SK-N-SH treated with all-trans-retinoic acid at 6 μM for 48 hours (cell line): ENCODE measurements at places on chromosomes 16 and 17.
A peak's percentile ranks its signal among the peaks of the same experiment; 100 is the strongest.

DNA sequence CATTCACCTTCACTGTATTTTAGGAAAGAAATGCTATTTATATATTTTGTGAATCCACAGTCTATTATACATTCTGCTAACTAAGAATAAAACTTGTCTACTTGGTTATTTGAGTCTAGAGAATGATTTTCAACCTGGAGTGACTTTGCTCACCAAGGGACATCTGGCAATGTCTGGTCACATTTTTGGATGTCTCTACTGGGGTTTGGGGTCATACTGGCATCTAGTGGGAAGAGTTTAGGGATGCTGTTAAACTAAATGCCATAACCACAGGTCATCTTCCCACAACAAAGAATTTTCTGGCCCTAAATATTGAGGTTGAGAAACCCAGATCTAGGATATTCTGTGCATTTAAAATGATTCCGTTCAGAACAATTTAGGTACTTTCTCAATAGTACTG is 26.0 kb downstream of the KCNJ16 start:
- 0 out of 3 replicates have a peak, but pooled peaks have one; percentile 53 for ATAC-seq

DNA sequence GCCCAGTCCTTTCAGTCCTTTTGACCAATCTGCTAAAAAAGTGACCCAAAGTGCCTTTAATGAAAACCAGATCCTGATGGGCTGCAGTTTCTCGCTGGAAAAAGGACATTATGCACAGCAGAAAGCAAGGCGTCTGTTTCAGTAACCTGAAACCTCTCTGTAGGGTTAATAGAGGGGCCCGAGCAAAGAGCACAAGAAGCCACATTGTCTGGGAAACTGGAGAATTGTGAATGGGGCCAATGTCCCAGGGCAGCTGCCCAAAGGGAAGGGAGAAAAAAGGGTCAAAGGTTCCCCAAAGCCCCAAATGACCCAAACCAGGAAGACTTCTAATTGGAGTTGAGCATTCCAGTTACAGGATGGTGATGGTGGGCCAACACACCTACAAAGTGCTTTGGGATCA is 3.0 kb downstream of the OTOA start:
- peak; percentile 52 for ATAC-seq

DNA sequence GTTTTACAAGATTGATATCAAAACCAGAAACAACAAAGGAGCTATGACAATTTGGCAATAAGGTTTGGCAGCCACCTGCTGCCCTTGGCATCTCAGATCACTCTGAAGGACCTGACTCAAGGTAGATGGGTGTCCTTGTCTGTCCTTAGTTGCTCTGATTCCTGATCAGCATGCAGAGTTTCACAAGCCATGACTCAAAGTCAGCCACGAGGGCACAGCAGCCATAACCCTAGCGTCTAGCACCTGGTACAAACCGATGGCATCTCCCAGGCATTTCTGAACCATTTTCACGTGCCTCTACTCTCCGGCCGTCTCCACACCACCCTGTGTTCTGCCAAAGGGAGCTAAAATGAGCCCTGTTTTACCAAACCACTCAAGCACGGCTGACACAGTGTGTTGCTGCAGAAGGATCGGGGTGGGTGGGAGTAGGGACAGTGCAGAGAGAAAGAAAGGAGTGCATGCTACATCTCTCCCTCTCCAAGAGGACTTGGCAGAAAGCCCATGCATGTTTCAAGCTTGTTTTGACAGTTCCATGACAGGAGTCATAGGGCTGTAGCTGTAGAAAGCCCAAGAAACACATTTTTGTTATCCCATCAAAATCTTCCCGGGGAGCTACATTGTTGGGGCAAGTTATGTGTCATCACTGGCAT is 297.3 kb downstream of the ABCC12 start:
- ATAC-seq: no peak

DNA sequence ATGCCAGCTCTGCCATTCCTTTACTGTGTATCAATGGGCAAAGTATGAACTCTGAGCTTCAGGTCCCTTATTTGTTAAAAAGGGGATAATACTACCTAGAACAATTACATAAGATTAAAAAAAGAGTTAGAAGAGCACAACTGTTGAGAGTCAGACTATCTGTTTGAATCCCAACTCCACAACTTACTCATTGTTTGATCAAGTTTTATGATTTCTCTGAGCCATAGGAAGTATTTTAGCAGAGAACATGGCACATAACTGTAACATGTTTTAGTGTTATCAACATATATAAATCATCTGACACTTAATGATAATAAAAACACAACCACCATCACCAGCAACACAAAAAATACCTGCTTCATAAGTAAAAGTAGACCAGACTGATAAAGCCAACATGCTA is 421.3 kb downstream of the ZFHX3 start:
- no peak for ATAC-seq

DNA sequence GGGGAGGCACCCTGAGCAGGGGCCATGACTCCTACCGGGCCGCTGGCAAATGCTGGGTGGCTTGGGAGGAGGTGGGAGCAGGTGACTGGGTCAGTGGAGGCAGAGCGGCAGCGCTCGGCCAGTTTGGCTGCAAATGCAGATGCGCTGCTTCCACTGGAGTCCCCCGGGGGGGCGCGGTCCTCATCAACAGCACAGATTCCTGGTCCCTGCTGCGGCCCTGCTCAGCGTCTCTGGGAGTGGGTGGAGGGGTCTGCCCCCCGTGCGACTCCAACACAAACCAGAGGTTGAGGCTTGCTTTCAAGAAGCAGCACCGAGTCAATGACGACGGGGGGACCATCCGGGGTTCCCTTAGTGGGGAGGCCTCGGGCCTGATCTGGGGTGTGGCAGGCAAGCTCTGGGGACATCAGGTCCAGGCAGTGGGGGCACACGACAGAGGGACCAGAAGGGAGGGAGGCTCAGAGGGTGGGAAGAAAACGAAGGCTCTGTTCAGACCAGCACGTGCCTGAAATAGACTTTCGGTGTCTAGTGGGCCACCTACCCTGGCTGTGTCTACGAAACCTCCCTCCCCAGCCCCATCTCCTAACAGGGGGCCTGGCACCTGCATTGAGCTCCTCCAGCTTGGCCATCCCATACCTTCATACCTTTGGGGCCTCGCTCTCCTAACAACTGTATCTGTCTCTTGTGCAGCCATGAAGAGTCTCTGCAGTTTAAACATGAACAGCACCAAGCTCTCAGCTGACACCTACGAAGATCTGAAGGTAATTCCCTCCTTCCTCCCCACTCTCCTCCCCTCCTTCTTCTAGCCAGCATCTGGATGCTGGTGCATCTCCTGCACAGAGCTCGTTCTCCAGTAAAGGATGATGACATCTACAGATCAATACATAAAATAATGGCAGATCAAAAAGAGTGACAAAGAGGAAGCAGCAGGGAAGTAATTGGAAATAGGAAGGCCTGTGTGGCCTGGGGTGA is 72.5 kb upstream of the PLCG2 start:
- ATAC-seq: no peak

DNA sequence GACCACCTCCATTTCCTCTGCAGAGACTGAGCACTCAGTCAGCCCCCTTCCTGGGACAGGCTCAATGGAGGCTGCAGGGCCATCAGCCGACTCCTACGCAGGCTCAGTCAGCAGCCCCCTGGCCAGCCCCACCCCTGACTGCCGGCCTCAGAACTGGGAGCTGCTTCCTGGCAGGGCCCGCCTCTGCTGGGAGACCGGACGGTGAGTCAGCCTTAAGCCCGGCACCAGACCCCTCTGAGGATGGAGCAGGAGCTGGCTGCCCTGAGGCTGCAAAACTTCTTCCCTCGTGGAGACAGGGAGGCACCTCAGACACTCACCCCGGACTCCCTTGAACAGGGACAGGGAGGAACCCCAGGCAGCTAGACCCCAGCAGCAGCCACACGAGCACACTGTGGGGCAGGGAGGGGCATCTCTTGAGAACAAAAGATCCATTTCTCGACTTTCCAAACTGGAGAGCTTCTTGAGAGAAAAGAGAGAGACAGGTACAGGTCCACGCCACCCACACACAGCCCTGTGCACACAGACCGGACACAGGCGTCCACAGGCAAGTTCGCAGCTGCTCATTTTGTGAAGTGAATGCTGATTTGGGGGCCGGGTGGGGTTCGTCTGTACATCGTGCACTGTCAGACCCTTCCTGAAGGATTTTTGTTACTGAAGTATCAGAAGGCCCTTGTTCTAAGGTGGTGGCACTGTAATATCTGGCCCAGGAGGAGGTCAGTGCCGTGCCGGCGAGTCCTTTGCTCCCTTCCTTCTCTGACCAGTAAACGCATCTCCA is 1.3 kb upstream of the TUBB3 start:
- ATAC-seq: peak; percentile 77

DNA sequence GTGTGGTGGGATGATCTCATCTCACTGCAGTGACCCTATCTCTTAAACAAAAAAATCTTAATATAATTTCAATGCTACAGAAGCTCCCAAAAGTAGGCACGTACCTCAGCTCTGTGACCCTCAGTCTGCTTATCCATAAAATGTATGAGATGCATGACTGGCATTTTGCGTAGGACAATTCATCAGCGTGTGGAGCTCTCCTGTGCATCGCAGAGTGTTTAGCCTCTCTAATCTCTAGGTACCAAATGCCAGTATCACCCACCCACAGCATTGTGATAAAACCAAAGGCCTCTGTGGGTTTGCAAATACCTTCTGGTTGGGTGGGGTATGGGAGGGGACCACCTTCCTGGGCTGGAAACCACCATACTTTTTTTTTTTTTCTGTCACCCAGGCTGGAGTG is 19.0 kb upstream of the TUBG2 start:
- ATAC-seq: no peak

DNA sequence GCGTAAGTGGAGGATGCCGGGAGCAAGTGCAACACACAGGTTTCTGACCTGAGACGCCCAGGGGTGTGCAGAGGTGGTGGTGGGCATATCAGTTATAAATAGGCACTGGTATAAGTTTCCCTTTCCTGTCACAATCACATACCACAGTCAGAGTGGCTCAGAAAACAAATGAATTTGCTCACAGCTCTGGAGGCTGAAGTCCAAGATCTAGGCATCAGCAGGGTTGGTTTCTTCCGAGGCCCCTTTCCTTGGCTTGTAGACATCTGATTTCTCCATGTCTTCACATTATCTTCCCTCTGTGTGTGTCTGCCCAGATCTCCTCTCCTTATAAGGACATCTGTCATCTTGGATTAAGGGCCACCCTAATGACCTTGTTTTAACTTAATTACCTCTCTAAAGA is 250.5 kb upstream of the TNRC6C start:
- ATAC-seq: no peak

DNA sequence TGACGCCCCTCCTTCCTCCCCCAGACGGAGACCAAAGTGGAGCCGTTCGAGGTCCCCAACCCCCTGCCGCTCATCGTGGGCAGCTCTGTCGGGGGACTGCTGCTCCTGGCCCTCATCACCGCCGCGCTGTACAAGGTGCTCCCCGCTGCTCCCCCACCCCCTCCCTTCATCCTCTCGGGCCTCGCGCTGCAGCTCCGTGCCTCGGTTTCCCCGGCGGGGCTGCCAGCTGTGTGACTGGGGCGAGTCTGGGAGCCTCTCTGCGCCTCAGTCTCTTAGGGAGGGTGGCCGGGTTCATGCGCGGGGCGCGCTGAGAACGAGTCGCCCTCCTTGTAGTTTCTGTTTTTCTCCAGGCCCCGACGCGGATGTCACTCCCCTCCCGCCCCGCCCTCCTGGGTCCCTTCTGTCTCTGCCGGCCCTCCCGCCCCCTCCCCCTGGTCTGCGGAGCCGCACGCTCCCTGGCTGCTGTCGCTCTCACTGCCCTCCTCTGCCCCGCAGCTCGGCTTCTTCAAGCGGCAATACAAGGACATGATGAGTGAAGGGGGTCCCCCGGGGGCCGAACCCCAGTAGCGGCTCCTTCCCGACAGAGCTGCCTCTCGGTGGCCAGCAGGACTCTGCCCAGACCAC is 23.7 kb upstream of the ITGAX start:
- ATAC-seq: no peak

DNA sequence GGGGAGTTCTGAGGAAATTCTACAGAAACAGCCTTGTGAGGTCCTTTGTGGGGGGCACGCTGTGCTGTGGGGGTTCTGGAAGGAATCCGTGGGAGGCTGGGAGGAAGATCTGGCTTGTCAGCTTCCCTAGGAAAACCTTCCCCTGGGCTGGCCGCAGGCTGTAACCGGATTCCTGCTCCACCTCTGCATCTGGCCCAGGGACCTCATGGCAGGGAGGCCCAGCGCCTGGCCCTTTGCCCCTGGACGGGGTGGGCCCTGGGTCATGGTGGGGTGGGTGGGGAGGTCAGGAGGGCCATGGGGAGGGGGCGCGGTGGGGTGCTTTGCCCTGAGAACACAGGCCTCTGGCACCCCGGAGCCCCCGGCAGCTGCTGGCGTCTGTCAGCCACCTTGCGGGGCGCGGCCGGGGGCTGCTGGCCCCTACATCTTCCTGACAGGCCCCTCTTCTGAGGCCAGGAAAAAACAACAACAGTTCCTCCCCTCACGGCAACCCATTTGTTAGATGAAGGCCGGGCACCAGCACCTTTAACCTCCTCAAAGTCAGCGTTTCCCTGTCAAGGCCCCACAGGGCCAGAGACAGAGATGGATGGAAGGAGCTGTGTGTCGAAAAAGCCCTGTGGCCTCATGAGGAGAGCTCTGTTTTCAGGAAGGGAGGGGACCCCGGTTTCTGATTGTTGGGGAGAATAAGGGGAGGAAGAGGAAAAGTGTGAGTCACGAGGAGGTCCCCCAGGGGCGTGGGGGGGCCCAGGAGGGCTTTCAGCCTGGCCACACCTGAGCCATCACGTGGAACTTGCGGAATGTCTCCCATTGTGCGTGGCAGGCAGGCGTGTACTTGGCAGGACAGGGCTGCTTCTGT is 3.6 kb upstream of the MEOX1 start:
- no peak for ATAC-seq

GRCh38 chr16:66057057-66057456 is 309.4 kb upstream of the CDH5 start:
- no peak for ATAC-seq

DNA sequence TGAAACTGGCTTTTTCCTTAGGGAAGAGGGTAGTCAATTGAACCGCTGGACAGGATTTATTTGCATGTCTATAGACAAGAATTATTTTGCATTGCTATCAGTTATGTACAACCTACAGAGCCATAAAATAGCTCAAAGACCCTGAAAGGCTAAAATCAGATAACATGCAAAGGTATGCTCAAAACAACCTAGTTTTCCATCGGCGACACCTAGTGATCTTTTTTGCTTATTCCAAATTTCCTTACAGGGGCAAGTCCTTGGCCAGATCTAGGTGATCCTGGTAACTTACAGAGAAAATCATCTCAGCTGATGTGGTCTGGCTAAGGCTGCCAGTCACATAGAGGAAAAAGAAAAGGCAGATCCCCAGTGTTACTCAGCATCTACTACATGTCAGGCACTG is 141.2 kb upstream of the RPL38 start:
- ATAC-seq: no peak

GRCh38 chr17:64154717-64155116 is 24.8 kb upstream of the ERN1 start:
- no peak for ATAC-seq

- ATAC-seq: no peak
Measured at GRCh38 chr16:60635548-60635947, 1400.7 kb downstream of the CDH8 start.

DNA sequence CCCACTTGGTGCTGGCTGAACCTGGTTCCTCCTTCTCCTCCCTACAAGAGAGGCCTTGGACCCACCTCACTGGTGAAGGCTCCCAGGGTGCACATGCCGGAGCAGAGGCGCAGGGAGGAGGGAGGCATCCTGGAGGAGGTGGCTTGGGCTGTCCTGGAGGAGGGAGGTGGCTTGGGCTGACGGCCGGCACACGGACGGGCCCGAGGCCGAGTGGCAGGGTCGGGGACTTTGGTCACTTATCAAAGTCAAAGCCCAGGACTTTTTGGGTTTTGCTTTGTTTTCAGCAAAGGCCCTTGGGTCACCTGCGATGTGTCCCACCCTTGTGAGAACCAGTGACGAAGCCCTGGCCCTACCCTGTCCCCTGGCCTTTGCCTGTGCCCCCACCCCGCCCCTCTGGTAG is 28.5 kb downstream of the ENDOV start:
- no peak for ATAC-seq
